ENCODE measurements at places on chromosomes 3 and 15.

GRCh38 chr3:120850381-120851295 is 57.4 kb upstream of the STXBP5L start:
- no peak for DNase-seq

DNA sequence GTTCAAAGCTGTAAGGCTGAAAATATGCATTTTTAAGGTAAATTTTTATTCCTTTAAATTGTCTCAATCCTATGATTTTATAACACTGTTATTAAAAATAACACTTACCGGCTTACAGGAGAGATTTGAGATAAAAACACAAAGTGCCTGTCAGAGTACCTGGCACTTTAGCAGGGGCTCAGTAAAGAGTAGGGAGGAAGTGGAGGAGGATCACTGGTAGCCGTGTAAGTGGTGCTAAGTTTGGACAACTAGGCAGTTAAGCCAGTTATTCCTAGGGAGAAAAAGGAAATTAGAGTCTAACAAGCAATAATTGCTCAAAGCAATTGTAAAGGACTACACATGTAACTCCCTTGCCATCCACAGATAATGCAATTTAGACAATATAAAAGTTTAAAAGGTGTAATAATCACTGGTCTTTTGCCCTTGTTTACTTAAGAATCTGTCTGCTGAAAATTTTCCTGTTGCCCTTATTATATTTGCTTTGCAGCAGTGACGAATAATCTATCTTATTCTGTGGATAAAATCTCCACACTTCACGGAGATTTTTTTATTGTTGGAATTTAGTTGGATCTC is 204.8 kb downstream of the CDIN1 start:
- DNase-seq: no peak

DNA sequence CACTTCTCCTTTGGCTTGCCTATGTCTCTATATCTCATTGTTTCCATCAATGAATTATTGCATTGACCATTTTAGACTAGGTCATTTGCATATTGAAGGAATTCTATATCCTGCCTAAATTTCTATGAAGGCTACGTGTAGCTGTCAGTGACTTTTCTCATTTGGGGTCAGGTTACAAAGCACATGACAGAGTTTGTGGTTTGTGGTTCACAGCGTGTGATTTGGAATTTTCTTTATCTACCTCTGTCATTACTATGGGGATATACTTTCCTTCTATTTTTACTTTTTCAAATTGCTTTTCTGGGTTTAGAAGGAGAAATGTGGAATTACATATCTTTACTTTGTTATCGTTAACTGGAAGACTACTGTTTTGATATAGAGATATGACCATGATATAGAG is 317.3 kb upstream of the CFAP20DC start:
- no peak for DNase-seq

DNA sequence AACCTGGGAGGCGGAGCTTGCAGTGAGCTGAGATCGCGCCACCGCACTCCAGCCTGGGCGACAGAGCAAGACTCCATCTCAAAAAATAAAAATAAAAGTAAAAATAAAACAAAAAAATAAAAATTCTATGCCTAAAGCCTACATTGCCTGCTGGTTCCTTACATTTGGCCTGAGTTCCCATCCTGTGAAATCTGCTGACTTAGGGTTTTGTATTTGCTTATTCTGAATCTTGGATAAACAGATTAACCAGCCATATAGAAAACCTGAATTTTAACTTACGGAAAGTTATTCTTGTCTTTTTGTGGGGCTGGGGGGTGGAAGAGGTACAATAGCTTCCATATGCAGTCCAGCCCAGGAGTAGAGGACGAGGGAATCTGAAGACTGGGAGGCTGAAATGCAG is 73.7 kb upstream of the UMPS start:
- no peak for DNase-seq

- no peak for DNase-seq
Observed at GRCh38 chr3:138033202-138033691, 23.3 kb downstream of the CLDN18 start.

DNA sequence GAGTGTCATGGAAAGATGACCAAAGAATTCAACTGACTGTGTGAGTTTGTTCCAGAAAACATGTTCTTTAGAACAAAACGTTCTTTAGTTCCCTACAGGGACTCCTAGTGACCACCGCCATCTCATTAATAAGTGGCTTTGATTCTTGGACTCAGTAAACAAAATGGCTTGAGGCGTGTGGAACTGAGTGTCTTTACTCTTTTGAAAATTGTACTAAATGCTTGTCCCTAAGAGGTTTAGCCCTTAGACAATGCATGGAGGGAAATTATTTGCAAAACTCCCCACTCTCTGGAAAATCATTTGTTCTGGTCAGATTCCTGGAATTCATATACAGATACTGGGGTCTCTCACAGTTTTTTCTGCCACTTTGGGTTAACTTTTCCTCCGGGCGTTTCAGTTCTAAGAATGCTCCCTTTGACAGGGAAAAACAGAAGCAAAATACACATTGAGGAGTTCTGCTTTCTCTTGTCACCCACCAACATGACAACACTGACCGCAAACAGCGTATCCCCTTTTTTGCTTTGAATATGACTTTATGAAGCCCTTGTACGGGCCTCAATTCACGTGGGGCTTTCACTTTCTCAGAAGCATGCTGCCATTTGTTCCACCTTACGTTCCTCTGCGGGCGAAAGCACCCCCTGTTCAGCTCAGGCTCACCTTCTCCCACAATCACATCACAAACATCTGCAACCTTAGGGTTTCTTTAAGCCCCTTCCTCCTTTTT is 15.3 kb upstream of the NRROS start:
- no peak for DNase-seq

GRCh38 chr3:4907643-4908432 is 71.4 kb upstream of the BHLHE40 start:
- DNase-seq: no peak

DNA sequence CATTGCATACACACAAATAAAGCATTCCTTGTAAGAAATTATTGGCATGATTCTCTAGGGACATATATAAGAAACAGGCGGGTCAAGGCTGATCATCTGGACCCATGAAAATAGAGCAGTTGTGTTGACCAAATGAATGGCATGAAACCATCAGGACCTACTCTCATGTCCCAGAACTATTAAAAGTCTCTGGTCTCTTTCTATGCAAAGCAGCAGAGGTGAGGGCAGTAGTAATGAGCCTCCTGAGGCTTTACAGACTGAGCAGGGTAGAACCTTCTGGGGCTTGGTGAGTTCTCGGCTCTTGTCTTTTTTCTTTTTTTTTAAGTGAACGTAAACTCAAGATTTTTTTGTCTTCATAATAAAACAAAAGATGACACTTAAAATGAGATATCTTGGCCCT is 9.3 kb downstream of the GLDN start:
- no peak for DNase-seq

DNA sequence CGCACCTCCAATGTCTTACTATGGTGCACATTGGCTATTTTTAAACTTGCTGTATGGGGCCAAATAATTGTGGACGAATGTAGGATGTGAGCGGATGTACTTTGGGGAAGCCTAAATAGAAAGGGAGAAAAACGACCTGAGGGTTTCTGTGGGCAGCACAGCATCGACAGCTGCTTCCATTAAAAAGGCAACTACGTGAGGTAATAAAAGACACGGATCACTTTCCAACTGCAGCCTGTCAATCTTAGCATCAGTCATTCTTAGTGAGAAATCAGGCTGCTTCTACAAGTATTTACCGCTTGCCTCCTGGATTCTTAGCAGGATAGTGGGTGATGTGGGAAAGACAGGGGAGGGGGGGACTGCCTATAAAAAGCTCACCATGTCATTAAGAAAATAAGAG is 186.7 kb upstream of the SLC2A2 start:
- no peak for DNase-seq

DNA sequence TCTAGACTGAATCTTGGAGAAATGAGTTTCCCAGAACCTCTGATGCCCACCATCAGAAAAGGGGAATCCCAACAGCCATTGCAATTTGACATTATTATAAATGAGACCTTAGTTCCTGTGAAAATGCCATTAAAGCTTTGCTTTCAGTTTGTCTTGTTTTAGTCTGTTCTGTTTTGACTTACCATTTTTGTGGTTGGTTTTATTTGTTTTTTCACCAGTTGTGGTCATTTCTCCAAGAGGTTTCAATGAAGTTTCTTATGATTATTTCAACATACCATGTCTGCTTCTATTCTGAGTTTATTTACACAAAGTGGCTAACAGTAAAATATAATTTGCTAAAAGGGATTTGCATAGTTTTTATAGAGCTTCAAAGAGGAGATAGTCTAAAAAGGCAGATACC is 175.0 kb upstream of the MCTP2 start:
- no peak for DNase-seq
